ENCODE measurements at places on chromosomes 12 and 14.

- DNase-seq = no peak
Observed at GRCh38 chr12:112380663-112381405, 1.4 kb downstream of the HECTD4 start.

DNA sequence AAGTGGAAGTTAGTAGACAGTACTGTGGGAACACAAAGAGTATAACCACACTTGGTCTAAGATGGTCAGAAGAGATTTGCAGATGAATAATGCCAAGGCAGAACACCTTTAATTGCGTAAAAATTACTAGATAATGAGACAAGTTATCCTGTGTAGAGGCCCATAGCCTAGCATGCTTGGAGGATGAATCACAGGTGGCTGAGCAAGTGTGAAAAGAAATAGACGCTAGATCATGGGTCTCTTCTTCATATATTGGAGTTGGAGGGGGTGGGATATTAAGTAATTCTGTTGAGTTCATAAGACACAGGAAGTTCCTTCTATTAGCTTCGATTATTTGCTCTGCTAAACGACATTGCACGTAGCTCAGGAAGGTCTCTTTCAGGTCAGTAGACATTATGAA is 454.3 kb upstream of the LMO3 start:
- no peak for DNase-seq

DNA sequence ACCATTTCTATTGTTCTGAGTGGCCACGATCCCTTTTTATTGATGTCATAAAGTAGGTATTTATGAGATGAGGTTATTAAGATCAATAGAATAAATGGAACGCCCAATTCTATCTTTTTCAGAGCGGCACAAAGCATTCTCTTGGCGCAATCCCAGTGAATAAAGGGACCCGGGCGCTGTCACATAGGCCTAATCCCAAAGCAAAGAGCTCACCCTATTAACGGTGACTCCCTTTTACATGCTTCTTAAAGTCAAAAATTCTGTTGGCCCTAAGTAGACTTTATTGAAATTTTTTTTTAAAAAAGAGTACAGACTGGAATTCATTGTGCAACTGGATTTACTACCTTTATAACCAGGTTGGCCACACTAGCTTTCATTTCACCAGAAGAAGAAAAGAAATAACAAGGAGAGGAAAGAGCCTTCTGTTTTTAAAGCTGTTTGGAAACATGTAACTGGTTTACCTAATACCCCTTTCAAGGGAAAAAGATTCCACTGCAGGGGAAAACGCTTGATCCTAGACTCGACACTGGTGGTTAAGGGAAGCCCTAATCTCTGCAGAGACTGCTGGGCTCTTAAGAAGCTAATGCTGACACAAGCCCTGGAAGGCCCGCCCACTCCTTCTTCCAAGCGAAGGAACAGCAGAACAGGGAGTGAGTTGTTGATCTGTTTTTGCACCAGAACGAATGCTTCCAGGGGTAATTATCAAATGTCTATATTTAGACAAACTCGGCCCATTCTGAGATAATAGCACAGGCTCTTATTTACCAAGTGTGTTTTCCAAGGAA is 381.2 kb downstream of the BCL11B start:
- no peak for DNase-seq

GRCh38 chr14:57501039-57501557 is 7.4 kb upstream of the CCDC198 start:
- DNase-seq = no peak

- DNase-seq = no peak
Observed at GRCh38 chr12:56469007-56469930, 891 bp downstream of the SPRYD4 start.

DNA sequence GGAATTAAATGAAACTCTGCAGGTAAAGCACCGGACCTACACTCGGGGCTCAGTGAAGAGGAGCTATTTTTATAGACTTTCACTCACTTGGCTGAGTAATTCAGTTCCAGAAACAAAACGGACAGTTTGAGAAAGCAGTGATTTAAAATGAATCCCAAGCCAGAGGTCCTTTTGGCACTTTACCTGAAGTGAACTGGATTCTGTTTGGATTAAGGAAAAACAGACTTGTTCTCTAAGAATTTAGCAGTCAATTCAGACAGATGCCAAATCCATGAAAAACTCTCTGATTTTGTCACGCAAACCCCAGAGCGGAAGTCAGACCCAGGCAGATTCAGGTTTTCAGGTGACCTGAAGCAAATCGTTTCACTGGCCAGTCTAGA is 4.9 kb upstream of the VASH1 start:
- no peak for DNase-seq

DNA sequence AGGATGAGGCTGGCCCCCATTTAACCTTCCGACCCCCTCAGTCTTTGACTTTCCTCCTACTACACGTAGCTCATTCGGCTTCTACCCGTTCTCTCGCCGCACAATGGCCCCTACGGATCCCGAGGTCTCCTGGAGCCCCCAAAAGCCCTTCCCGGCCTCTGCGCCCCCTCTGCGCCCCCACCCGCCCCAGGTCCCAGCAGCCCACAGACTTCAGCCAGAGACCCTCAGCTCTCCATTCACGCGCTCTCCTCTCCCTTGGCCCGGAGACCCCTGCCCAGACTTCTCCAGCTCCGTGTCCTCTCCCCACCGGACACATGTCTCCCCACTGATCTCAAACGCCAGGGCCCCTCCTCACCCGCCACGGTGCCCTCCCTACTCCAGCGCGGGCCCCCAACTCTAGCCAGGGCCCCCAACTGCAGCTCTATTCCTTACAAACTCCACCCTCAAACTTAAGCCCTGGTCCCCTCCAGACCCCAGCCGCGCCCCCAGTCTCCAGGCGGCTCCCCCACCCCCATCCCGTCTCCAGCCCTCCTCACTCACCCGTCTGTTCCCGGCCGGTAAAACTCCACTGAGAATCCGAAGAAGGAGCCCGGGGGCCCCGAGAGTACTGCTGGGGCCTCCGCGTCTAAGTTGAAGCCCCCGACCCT is 502 bp downstream of the ITGA5 start:
- no peak for DNase-seq

DNA sequence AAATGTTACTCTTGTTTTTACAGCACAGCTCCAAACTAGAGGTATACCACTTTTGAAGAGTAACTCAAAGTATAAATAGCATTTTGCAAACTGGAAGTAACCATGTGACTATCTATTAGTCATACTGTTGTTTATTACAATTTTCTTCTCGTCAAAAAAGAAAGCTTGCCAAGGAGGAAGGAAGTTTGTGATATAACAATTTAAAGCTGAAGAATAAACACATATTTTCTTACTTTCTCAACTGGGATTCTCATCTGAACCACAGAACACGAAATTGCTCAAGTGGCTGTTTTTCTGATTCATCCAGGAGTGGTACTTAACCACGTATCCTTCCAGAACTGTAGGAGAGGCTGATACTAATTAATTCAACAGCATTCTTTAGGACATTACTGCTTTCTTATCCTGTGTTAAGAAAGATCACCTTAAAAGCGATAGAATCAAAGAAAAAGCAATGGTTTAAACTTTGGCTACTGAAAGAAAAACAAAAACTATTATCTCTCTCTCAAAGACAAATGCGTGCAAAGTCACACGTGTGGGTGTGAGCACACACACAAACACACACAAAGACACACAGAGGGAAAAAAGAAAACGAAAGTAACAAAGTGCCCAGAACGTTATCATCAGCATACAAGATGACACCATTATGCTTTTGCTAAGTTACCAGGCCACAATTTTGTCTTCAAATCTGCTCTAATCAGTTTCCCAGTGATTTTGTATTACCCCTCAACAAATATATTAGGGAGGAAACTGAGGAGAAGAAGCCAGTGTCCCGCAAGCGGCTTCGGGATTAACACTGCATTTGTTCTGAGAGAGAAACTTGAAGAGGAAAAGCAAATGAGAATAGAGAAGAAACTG is at the start of gene CLEC2B:
CLEC2B (minus strand) TSS at position 48 of the 855 bp plus-strand sequence.
- DNase-seq = no peak

DNA sequence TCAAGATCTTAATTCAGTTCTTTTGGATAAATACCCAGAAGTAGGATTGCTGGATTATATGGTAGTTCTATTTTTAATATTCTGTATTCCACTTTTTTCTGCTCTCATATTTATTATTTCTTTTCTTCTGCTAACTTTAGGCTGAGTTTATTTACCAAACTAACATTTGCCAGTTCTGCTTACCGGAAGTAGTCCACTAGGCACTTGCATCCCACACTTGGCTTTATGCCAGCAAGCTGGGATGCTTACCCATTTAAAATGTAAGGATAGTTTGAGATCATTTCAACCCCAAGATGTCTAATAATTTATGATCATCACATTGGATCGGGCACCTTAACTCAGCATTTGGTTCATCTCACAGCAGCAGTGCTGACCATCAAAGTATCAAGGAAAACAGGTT is 96.8 kb downstream of the PIK3C2G start:
- no peak for DNase-seq

DNA sequence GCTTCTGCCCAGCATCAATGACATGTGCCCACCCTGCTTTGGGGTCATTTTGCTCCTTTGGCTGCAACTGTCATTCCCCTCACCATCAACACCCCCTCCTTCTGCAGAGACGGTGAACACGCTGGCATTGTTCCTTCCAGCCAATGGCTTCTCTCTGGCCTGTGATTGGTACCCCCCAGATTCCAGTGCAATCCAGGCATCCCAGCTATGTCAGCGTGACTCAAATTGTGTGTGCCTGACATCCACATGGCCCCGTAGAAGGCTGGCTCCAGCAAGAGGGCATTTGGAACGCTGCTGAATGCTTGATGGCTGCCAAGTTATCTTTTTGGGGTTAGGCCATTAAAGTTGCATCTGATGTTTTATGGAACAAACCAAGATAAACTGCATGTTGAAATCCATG is 21.0 kb upstream of the CCND2 start:
- no peak for DNase-seq

DNA sequence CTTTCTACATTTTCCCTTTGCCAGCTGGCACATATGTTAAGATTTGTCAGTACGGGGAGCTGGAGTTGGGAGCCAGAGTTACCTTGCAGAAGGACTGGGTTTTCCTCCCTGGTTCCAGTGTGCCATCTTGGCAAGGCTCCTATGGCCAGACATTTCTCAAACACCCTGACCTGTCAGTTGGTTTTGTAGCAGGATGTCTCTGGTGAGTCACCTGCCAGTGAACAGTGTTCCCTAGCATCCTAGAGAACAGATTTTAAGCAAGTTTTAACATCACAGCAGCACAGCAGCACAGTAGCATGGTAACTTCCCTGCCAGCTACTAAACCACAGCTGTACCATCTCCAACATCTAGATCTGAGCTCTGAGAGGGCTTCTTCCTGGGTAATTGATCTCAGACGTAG is 26.2 kb upstream of the KTN1 start:
- DNase-seq = no peak

GRCh38 chr12:131129839-131130238 is 176.1 kb downstream of the ADGRD1 start:
- no peak for DNase-seq

GRCh38 chr12:575948-576614 is 87.2 kb downstream of the NINJ2 start:
- DNase-seq = peak; percentile 63

- no peak for DNase-seq
Observed at GRCh38 chr12:80710727-80711449, 3.5 kb downstream of the MYF6 start.

DNA sequence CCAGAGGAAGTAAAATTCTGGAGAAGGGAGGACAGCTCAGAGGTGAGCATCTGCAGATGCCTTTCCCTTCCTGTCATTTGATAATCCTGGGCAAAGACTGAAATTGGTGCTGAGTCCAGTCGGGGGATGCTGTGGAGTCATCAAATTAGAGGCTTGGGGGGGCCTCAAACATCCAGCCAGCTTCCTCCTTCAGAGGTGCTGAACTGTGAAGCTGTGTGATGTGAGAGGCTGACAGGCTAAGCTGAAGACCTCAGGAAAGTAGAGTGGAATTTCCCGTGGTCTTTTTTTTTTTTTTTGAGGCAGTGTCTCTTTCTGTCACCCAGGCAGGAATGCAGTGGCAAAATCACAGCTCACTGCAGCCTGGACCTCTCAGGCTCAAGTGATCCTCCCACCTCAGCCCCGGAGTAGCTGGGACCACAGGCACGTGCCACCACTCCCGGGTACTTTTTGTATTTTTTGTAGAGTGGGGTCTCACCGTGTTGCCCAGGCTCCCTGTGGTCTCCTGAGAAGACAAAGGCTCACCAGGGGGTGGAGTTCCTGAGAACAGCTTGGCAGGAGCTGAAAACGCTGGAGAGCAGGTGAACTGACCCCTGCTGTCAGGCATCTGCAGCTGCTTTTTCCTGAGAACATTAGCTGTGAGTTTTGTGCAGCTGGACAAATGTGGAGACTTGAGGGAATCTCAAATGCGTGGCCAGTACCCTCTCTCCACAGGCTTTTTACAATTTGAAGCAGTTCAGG is 6.1 kb upstream of the TCL1B start:
- no peak for DNase-seq

DNA sequence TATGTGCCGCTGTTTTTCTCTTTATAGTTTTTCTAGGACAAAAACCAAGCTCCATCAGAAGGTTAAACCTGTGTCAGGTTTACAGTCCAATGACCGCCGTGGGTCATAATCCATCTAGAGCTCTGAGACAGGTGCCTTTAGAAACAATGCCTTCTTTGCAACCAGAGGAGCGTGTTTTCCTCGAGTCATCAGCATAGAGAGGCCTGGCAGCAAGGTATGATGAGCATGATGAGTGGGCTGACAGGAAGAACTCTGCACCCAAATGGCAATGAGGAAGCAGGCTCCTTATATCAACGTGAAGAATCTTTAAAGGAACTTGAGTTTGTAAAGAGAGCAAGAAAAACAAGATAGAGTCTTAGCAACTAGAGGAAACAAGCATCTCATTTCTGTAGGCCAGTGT is 60.5 kb upstream of the NUDT4 start:
- no peak for DNase-seq

DNA sequence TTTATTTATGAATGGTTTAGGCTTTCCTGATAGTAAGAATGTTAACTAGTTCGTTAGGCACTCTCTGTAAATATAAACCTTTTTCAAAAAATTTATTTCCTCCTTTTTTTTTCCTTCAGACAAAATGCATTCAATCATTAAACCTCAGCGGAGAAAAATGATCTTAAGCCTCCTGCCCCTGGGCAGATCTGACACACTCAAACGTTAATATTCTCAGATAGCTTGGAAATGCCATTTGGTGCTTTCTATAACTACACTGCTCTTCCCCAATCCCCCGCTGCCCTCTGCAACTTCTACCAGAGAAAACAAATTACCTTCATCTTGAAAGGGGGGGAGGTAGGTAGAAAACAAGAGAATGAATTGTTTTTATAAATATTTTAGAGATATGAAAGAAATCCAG is 521.2 kb downstream of the MED13L start:
- DNase-seq = no peak

- DNase-seq = no peak
Observed at GRCh38 chr14:38255408-38255672, 553 bp downstream of the CLEC14A start.

- no peak for DNase-seq
Observed at GRCh38 chr12:79689477-79690141, 1.2 kb downstream of the PAWR start.
